Inflammatory macrophage treated with lipopolysaccharide for 4 hours (primary cell): ENCODE measurements at places on chromosomes 16 and 17.
A peak's percentile ranks its signal among the peaks of the same experiment; 100 is the strongest.

DNA sequence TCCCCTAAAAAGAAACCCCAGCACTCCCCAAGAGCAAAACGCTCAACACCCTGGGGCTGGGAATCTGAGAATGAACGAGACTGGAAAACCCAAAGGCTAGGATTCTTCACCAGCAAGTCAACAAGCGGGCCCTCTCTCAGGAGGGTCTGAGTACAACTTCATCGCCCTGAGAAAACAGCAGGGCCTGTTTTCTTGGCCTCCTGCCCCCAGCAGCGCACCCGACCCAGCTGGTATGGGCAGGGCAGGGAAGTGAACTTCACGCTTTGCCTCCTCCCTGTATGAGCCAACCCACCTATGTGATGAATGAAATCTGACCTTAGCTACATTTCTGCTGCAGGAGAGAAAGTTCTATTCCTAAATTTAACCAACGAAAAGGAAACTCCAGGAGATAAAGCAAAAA is 11.1 kb downstream of the NUDT16L1 start:
- DNase-seq, result no peak

- DNase-seq, result no peak
Measured at GRCh38 chr16:9845661-9846361, 336.4 kb downstream of the GRIN2A start.

GRCh38 chr16:11379420-11379819 is 34.2 kb downstream of the RMI2 start:
- peak; percentile 92 for DNase-seq

DNA sequence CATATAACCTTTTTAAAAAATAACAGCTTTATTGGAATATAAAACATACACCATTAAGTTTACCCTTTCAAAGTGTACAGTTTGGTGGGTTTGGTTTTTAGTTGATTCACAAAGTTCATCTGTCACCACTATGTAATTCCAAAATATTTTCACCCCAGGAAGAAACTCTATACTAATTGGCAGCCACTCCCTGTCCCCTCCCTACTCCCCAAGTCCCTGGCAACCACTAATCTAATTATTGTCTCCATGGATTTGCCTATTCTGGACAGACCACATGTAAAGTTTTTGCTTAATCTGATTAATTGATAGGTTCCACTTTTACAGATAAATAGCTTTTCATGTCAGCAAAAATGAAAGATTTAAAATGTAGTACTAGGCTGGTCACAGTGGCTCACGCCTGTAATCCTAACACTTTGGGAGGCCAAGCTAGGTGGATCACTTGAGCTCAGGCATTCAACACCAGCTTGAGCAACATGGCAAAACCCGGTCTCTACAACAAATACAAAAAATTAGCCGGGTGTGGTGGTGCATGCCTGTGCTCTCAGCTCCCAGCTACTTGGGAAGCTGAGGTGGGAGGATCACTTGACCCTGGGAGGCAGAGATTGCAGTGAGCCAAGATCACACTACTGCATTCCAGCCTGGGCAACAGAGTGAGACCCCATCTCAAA is 25.0 kb upstream of the MAPK3 start:
- DNase-seq, result no peak

GRCh38 chr17:71441098-71441497 is 679.7 kb upstream of the SOX9 start:
- DNase-seq, result no peak

GRCh38 chr17:47810200-47810821 is 11.3 kb downstream of the OSBPL7 start:
- DNase-seq, result no peak

DNA sequence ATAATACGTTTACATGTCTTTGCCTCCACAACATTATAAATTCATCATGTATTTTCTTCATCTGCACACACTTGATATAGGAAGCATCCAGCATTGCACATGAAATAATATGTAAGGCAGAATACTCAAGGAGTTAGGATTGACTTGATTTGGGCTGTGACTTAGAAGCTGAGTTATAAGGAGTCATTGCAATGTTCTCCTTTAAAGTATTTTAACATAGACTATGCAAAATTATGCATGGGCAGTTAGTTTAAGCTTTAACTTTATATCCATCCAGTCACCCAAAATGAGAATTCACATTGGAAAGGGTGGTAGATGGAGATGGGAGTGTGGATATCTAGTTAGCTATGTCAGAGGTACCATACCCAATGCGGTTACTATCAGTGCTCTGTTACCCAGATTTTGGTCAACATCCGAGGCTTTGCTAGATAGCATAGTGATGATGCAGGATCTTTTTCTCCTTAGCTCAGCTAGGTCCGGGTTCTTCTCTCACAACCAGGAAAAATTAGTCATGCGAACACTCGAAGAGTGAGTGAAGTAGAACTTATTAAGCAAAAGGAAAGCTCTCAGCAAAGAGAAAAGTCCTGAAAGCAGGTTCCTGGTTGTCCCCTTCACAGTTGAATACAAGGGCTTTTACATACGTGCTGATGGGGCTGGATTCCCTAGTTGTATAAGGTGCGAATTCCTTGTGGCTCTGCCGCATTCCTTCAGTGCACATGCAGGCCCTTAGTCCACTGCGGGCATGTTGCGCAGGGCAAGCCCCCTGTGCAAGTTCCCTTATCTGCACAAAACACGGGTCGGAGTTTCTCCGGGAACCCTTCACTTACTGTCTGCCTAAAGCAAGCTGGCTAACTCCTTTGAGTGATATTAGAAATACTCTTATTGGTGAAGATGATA is 73.1 kb upstream of the FAM20A start:
- no peak for DNase-seq

DNA sequence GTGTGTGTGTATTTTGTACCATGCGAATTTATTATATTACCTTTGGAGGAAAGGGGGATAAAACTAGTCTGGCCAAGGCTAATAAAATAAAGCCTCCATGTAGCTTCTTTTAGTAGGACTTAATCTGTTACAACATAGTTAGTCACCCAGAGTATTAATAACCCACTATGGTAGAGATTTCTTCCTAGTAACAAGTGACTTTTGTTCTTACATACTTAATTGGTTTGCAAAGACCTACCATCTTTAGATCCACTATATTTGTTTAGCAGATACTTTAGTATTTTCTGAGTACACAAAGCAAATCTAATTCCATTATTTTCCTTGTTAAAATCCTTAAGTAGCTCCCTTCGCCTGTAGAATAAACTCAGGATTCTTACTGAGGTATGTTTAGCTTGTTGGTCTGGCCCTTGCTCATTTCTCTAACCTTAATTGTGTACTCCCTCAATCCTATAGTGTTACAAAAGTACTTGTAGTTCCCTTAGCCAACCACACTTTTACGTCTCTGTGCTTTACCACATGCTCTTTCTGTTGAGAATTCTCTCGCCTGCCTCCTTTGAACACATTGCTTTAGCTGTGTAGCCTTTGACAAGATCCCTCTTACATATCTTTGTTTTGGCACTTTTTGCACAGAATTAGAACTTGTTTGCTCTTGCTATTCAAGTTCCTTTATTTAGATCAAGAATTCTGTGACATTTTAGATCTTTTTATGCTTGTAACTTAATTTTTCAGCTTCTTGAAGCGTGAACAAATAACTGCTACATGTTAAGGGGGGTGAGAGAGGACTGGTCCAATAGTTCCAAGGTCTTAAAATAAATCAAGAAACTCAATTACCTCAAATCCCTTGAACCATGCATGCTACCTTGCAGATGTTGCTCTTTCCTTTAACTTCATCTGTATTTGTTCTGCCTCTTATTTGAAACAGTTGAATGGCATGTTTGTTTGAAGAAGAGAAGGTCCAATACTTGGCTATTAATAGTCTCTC is 23.8 kb downstream of the CLTC start:
- DNase-seq, result peak; percentile 70

DNA sequence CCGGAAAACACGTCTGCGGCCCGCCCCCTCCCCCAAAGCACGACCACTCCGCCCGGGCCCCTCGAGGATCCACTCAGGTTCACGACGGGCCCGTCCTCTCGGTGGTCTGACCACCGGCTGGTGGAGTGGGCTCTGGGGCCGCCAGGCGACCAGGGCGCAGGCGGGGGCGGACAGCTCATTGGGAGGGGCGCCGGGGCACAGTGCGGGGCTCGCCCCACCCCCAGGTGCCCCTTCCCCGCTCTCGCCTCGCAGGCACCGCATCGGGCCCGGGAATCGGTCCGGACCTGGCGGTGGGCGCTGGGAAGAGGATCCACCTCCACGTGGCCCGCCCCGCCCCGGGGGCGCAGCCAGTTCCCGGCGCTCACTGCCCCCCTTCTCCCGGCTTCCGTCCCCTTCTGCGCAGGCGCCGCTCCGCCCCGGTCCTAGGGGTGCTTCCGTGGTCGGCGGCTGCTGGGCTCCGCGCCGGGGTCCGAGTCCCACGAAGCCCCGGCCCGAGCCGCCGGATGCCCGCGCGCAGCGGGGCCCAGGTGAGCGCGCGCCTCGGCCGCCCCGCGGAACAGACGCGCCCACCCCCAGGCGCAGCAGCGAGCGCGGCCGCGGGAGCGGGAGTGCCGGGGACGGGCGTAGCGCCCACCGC is at the start of gene MPG:
MPG (plus strand) TSS at position 419 of the 637 bp plus-strand sequence; CDS start at position 504, 85 bp downstream.
- peak; percentile 80 for DNase-seq

DNA sequence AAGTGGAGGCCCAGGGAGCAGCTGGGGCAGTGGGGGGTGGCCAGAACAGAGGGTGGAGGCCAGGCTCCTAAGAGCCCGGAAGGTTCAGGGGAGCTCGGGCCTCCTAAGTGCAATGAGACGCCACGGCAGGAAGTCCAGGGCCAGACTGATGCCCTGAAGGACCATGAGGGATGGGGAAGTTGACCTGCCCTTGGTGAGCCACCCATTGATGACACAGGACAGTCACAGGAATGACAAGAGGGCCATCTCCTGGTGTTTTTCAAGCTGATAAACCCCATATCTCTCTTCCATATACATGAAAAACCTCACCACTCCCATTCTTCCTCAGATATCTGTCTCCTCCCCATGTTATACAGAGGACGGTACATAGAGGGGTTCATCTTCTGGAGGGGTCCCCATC is 5.8 kb upstream of the MRPL58 start:
- peak; percentile 50 for DNase-seq

DNA sequence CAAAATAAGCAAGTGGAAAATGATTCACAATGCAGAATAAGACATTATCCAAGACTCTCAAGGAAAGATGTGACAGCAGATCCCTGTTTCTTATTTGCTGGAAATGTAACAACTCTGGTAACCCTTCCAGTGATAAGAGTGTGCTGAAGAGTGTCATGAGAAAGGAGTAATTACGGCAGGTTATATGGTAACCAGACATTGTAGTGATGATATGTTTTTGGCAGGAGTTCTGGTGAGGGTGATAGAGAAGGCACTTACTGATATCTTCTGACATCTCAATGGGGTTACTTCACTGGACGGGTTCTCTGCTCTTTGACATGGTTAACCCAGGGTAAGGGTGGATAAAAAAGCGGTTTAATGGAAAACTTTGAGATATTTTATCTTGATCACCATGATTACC is 1270.9 kb downstream of the CDH11 start:
- no peak for DNase-seq

- DNase-seq, result peak; percentile 17
Measured at GRCh38 chr16:90008708-90009145, 10.5 kb downstream of the DBNDD1 start.

GRCh38 chr17:50835301-50836234 is at the start of gene WFIKKN2:
TSS of gene WFIKKN2 (plus strand) at chr17:50835586. CDS start at chr17:50835938, 352 bp downstream.
- DNase-seq, result no peak

DNA sequence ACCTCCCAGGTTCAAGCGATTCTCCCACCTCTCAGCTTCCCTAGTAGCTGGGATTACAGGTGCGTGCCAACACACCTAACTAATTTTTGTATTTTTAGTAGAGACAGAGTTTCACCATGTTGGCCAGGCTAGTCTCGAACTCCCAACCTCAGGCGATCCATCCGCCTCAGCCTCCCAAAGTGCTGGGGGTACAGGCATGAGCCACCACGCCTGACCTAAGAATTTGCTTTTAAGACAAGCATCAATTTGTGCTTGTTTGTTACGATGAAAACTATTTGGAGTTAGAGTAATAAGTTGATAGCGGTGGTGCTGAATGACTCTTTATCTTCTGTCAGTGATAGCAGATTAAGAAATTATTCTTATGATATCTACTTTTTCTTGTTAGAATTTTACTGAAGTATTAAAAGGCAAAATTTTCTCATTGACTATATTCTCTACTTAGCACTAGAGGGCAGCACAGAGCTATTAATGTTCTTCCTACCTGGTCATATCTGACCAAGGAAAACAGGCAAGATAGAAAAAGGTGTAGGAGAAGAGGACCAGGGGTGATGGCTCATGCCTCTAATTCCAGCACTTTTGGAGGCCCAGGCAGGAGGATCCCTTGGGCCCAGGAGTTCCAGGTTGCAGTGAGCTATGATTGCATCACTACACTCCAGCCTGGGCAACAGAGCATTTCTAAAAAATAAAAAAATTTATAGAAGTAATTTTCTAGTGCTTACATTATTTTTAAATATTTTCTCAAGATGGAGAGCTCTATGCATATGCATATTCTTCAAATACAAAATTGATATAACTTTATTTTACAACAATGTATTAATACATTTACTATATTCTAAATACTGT is 24.5 kb downstream of the STXBP4 start:
- DNase-seq, result peak; percentile 36

DNA sequence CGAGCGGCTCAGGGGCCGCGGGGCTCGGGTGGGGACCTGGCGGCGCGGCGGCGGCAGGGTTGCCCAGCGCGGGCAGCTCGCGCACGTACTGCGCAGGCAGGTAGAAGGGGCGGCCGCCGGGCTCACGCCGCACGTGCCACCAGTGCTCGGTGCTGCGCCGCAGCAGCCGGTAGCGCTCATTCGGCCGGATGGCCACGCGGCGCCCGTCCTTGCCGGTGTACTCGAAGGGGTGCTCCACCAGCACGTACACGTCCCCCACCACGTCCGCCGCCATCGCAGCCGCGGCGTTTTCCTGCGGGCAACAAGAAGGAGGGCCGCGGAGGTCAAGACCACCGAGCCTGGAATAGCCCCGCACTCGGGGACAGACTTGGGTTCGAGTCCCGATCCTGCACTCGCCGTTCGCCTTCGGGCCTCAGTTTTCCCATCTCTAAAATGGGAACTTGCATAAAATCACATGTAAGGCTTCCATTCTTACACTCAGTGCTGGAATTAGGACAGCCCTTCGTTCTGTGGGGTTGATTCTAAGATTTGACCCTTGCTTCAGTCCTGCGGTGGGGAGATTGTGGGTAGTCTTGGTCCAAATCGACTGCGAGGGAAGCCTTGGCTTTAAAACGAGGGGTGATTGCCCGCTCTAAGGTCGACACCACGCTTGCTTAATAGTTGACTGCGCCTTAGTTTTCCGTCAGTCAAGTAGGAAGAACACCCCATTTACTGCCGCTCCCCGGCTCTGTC is 2.5 kb downstream of the ARHGAP27 start:
- DNase-seq, result no peak

- no peak for DNase-seq
Measured at GRCh38 chr16:101586-101985, 23.6 kb downstream of the MPG start.

- DNase-seq, result no peak
Measured at GRCh38 chr16:11674818-11675560, 6.7 kb downstream of the SNN start.

- no peak for DNase-seq
Measured at GRCh38 chr17:50358177-50358576, 12.3 kb downstream of the XYLT2 start.

DNA sequence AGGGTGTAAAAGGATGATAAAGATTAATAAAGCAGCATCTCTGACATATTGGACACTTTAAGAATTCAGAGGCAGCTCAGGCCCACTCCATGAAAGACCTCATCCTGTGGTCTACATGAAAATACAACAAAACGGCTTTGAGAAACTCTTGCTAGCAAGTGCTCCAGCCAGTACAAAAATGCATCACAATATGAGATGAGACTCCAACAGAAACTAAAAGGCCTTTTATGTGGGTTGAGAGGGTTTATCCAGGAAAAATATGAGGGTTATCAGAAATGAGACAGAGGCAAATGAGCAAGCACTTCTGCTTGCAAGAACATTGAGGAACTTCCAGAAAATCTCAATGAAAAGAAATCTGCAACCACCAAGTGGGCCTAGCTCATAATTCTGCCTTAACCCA is 65.7 kb downstream of the LITAF start:
- peak; percentile 27 for DNase-seq
